ENCODE measurements at places on chromosomes 3 and 15.

DNA sequence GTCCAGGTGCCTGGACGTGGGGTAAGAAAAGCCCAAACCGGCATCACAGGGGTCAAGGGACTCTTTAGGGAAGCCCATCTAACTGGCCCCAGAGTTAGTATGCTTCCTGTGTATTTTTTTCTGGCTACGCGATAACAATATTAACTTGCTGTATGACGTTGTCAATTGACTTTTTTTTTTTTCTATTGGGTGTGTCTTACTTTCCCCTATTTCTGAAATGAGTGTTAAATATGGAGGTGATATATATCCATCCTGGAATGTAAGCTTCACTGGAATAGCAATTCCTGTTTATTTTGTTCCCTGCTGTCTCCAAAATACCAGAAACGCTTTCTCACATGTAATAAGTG is 598 bp upstream of the GMNC start:
- DNase-seq, result no peak

DNA sequence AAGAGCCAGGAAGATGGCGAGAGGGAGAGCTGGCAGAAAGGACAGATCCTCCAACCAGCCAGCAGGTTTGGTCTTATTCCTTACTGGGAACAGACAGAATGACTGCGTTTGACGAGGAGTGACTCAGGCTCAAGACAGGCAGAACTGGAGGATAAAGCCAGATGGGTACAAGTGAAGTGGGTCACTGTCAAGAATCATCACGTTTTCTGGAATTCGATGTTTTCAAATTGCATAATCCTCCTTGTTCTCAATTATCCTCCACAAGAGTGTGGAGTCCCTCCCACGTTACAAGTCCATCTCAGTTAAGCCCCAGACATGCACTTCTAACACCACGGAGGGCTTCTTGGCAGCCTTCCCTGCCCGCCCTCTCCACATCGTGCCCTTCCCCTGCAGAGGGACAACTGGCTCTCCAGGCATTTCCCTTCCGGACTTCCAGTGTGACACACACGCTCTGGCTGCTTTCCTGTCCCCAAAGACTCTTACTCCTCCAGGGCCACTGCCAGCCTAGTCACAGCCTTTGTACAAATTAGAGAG is 183.1 kb downstream of the CHST2 start:
- DNase-seq, result no peak

DNA sequence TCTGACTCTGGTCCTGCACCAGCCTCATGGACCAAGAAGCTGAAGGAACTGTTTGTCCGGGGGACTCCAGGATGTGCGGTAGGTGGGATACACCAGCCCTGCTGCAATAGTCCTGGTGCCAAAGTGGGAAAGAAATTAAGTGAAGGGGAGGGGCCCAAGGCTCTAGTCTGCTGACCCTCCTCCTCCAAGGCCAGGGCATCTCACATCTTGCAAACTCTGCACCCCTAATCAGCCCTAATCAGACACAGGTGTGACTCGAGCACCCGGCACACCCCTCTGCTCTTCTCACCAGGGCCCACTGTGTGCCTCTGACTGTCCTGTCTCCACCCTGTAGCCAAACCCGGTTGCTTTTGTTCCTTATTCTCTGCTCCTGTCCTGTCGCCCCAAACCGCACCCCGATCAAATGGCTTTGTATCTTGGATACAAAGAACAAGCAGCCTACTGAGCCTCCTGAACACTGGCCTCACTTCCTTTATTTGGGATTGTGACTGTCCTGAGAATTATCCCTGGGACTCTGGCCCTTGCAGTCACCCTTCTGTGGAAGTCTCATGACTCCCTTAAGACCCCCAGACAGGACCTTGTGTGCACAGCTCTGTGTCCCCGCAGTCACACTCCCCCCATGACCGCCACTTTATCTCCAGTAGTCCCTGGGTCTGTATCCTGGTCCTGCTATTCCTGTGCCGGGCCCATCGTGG is 26.7 kb upstream of the SLC41A3 start:
- DNase-seq, result no peak

DNA sequence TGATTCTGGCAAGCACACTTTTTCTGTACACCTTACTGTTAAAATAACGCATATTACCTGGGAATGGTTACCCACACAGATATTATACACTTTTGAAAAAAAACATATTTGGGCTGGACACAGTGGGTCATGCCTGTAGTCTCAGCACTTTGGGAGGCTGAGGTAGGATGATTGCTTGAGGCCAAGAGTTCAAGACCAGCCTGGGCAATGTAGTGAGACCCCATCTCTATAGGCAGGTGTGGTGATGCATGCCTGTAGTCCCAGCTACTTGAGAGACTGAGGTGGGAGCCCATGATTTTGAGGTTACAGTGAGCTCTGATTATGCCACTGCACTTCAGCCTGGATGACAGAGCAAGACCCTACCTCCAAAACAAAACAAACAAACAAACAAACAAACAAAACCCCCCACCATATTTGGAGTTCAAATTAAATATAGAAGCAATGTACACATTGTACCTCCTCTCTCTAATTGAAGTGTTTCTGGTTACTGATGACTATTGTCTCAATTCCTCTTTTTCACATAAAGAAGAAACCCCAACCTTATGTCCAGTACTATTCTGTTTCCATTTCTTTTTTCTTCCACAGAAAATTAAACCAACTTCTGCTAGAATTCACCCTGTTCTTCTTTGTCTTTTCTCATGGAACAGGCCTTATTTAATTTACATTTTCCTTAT is 152.6 kb upstream of the UMPS start:
- DNase-seq, result no peak

- no peak for DNase-seq
Observed at GRCh38 chr3:21216598-21216997, 534.4 kb downstream of the ZNF385D start.

DNA sequence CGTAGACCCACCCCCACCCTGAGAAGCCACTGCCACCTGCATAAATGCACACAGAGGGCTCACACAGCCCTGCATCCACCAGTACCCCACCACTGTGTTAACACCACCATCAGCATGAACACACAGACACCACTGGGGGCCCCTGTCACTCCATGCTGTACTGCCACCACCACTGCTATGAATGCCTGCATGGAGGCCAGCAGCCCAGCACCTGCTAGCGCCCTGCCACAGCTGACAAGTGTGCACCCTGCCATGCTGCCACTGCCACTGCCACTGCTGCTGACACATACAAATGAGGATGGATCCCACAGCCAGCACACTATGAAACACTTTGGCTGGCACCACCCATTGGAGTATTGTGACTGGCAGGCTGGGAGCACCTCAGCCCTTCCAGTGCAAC is 361.0 kb downstream of the TAFA4 start:
- DNase-seq, result no peak

All from activated CD4-positive, alpha-beta T cell treated with anti-CD3 and anti-CD28 coated beads, Interleukin-2, amount 50 U/mL, for 24 hours (primary cell).